ENCODE measurements at places on chromosomes 13 and 19.

GRCh38 chr13:29963089-29963488 is 112.7 kb upstream of the UBL3 start:
- DNase-seq = no peak

DNA sequence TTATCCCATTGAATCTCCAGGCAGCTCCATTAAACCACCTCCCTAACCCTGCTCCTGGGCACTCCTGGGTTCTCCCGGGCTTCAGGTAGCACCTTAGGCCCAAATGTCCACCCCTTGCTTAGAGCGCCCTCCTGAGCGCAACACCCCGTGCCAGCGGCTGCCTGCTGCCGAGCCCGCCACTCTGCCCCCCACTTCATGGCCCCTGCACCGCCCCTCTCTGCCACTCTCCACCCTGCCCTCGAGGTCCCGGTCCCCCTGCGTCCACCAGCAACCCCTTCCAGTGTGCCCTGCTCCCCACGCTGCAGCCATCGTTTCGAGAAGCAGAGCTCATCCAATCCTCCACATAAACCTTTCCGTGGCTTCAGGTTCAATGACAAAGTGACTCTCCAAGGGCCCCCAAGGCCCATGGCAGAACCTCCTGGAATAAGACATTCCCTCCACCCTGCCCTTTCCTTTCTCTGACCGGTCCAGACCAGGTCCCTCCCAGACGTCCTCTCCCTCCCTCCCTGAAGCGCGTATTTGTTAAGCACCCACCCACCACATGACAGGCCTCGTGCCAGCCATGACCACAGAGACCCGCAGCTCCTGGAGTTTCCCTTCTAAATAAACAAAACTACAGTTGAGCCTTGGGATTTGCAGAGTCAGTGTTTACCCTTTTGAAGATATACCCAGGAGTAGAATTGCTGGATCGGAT is 66.6 kb downstream of the ARHGEF18 start:
- DNase-seq = no peak

DNA sequence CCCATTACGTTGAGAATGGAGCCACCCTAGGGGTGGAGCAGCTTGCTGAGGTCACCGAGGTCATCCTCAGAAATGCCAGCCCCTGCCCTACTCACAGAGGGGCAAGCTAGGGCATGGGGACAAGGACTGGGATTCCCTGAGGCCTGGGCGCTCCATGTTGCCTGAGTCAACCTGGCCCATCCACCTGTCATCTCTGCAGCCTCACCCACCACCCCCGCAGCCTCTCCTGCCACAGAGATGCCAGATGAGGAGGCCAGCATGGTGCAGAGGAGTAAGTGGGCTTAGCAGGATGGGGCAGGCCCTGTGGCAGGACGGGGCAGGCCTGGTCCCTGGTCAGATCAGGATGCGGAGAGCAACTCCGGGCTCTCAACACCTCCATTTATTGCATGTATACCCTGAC is 9.5 kb downstream of the NKPD1 start:
- no peak for DNase-seq

- no peak for DNase-seq
These were observed 21.2 kb upstream of the GPI start for GRCh38 chr19:34343751-34344150.
